Liver (tissue), 10 donors: ENCODE measurements at places on chromosomes 6 and 20. TPM values are rescaled to one million over a fixed set of nuclear protein-coding genes. Genes with fewer than 3 reads are reported as not detected.

The CDH26 gene
- 0.70 TPM for total RNA-seq

The LINC00237 gene
- not detected for total RNA-seq

DNA sequence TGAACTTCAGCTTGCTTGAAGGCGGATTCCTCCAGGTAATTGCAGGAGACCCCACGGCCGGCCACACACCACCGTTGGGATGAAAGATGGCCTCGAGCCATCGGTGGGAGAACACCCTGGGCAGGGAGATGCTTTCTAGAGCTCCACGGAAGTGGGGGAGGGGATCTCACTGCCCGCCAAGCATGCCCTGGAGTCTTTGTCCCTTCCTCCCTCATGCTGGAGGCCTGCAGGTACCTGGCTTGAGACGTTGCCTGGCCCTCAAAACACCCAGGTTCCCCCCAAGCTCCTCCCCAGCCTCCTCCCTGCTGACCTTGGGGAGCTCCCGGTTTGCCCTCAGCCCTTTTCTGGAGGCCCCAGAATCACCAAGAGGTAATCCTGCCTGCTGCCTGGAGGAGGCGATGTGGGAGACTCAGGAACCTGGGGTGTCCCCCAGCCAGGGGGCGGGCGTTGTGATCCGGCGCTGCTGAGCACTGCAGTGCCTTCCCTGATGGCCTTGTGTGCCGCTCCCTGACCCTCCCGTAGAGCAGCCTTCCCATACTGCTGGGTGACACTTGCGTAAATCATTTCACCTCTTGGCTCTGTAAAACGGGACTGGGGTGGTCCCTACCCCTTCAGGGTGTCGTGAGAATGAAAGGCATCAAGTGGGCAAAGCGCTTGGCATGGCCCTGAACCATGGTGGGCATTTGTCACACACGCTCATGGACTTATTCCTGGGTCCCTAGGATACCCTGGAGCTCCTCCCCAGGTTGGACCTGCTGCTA is 91.4 kb downstream of the CEBPB start:
- H3K36me3 ChIP-seq, result no peaks in the 10 kb centered on the region
- peaks cover 24% of the 10 kb centered on the region for H3K4me1 ChIP-seq
- no peak overlapping the region for H3K27ac ChIP-seq
- H3K27me3 ChIP-seq, result no peaks in the 10 kb centered on the region
- DNase-seq, result no peak
- H3K4me3 ChIP-seq, result no peak overlapping the region

The ZNF512B gene
- 11.8 TPM for total RNA-seq

The LTV1 gene
- total RNA-seq, result 13.9 TPM

The GPSM3 gene
- 2.3 TPM for total RNA-seq

GRCh38 chr6:53896196-53896595 is 101.4 kb downstream of the LRRC1 start:
- DNase-seq, result no peak
- no peaks in the 10 kb centered on the region for H3K4me1 ChIP-seq
- no peak overlapping the region for H3K4me3 ChIP-seq
- H3K27me3 ChIP-seq, result no peaks in the 10 kb centered on the region

The KCNG1 gene
- total RNA-seq, result 0.14 TPM

GRCh38 chr6:105781915-105782314 is 304.2 kb upstream of the PRDM1 start:
- no peaks in the 10 kb centered on the region for H3K4me1 ChIP-seq
- no peak for DNase-seq
- no peak overlapping the region for H3K27ac ChIP-seq
- H3K36me3 ChIP-seq, result no peaks in the 10 kb centered on the region

DNA sequence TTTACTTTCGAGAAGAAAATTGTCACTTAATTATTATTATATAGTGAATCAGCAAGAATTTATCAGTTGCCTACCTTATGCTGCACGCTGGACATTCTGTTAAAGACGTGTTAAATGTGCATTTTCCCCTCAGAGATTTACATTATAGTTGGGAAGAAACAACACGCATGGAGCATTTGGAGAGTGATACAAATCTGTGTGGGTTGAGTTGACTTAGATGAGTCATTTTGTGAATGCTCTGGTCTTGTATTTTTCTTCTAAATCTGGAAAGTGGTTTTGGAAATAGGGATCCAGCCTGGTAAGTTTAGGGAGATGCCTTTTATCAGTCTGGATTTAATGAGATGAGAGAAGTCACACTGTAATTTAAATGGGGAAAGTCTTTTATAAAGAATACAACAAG is 24.0 kb upstream of the SMIM26 start:
- peaks cover 5% of the 10 kb centered on the region for H3K4me1 ChIP-seq
- H3K4me3 ChIP-seq, result no peak overlapping the region
- H3K27ac ChIP-seq, result peak overlapping the region; percentile 65
- no peaks in the 10 kb centered on the region for H3K27me3 ChIP-seq
- H3K36me3 ChIP-seq, result peaks cover 30% of the 10 kb centered on the region
- DNase-seq, result no peak

The RIPPLY2 gene
- not detected for total RNA-seq
